ELR (cell line): ENCODE measurements at places on chromosomes 2 and 18.

DNA sequence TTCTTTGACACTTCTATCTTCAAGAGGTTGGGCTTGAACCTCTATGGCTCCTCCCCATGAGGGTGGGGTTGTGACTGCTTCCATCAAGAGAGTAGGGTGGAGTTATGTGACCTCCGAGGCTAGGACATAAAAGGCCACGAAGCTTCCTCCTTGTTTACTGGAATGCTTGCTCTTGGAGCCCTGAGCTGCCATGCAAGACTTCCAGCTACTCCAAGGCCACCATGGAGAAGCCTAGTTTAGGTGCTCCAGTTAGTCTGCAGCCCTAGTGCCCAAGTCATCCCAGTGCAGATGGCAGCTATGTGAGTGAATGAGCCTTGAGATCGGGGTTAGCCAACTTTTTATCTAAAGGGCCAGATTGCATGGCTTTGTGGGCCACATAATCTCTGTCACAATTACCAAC lies 2.4 kb upstream of the MERTK start:
- no peak for DNase-seq

DNA sequence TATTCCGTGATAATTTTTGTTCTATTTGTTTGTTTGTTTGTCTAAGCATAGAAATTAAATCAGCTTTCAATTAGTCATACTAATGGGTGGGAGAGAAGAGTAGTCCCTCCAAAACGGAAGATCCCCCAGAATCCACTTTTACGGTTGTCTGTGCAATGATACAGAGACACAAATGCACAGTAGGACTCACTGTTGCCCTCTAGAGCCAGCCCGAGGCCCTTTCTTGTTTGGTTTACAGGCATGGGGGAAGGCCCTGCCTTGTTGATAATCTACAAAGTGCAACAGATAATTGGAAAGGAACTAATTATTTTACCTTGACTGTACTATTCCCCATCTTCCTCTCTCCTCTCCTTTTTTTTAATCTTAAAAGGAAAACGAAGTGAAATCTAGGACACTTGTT lies 121.1 kb downstream of the ACOXL start:
- peak; percentile 49 for DNase-seq

DNA sequence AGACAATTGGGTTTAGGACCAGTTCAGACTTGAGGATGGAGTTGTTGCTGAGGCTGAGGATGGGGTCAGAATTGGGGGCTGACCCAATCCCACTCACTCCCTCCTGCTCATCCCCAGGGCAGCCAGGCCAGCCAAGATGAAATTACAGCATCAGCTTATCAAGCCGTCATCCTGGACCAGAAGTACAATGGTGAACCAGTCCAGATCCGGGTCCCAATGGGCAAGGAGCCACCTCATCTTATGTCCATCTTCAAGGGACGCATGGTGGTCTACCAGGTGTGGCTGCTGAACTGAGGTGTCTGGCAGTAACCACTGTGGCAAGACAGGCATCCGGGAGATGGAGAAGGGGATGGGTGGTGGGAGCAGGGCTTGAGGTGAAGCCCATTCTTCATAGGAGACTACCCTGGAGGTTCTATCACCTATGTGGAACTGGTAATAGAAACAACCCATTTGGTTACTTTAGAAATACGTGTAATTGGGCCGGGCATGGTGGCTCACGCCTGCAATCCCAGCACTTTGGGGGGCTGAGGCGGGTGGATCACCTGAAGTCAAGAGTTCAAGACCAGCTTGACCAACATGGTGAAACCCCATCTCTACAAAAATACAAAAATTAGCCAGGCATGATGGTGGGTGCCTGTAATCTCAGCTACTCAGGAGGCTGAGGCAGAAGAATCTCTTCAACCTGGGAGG lies 13.9 kb downstream of the VIL1 start:
- no peak for DNase-seq

DNA sequence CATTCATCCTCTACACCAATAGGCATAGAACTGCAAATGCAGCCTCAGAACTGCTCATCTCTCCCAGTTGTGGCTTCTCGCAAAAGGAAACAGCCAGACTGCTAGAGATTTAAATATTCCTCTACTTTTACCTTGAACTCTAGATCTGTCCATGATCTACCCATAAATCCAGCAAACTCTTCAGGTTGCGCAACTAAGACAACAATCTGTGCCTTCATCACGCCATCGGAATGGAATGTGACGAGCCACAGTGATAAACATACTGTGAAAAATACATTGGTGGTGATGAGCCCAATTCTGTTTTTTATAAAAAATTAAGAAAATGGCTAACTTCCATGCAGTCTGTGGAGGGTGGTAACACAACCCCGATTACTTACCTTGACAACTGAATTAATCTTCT lies 626.7 kb downstream of the LRRTM4 start:
- DNase-seq: no peak

DNA sequence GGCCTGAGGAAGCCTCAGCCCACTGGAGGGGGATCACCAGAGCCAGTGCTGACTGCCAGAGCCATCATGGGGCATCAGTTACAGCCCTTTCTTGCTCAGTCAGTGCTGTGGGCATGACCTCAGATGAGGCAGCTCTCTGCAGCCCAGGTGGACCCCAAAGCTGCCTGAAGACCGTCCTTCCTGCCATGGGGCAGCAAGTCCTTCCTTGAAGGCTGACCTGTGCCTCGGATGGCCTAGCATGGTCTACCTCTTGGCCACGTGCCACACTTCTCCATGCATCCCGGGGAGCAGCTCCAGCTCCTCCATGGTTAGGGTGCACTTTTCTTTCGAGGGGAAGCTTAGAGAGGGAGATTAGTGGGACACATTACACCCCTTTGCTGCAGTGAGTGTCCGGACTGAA lies 233.4 kb downstream of the VAPA start:
- no peak for DNase-seq

- DNase-seq: no peak
Measured at GRCh38 chr2:231679908-231680284, 28.4 kb upstream of the PTMA start.

DNA sequence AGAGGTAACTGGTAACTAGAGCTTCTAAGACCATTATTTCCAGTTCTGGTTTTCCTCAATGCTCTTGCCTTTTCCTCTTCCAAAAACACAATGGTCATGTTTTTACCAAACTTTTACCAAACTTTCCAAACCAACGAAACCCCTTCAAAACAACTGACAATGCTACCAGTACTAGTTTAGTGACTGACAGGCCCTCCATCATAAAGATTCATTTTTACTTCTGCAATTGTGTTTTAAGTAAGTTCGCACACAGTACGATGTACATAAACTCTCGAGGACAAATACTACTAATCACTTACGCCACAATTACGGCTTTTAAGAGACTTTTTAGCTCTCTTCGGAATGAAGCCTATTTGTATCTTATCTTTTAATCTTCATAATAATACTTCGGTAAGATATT lies 900 bp downstream of the C18orf32 start:
- DNase-seq: peak; percentile 10

GRCh38 chr2:215511454-215512346 lies 75.8 kb upstream of the FN1 start:
- DNase-seq: no peak

DNA sequence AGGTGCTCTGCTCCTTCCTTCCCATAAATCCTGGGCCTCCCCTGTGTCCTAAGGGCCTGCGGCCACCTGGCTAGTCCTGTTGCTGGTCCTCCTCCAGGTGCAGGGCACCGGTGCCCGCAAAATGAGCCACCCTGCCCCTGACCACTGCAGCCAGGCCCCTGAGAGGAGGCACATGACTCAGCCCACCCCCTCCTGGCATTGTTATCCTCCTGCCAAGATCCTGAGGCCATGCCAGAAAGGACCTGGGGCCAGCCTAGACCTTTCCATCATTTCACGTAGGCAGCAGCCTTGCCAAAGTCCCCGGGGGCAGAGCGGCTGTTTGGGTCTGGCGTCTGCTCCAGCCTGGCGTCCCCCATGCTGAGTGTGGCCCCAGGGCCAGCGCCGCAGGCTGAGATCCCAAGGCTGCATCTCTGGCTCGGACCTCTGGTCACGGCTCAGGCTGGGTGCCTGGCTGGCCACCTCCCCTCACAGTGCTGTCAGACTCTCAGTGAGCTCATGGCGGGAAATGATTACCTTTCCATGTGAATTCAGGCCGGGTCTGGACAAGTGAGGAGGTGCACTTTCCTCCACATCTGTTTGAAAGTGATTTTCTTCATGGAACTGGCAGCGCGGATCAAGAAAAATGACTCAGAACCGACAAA lies 81.0 kb downstream of the NDUFA10 start:
- DNase-seq: no peak

- no peak for DNase-seq
Measured at GRCh38 chr18:3867864-3868311, 417.9 kb downstream of the TGIF1 start.

- peak; percentile 83 for DNase-seq
Measured at GRCh38 chr2:56230156-56230555, 46.4 kb downstream of the CCDC85A start.

DNA sequence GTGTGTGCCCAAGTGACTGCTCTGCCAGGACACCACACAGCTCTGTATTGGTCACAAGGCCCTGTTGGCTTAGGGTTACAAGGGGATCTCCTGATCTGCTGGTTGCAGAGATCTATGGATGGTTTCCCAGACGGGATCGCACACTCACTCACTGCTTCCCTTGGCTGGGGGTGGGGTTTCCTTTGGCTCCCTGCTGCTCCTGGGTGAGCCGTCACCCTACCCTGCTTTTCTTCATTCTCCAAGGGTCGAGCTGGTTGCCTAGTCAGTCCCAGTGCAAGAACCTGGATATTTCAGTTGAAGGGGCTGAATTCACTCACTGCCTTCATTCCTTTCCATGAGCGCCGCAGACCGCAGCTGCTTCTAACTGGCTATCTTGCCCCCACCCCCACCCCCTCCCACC lies 56.3 kb downstream of the GTF3C3 start:
- no peak for DNase-seq
